ENCODE measurements at places on chromosomes 13 and 19.

- no peak for DNase-seq
These were observed 65.7 kb downstream of the SOX1 start for GRCh38 chr13:112132619-112133018.

DNA sequence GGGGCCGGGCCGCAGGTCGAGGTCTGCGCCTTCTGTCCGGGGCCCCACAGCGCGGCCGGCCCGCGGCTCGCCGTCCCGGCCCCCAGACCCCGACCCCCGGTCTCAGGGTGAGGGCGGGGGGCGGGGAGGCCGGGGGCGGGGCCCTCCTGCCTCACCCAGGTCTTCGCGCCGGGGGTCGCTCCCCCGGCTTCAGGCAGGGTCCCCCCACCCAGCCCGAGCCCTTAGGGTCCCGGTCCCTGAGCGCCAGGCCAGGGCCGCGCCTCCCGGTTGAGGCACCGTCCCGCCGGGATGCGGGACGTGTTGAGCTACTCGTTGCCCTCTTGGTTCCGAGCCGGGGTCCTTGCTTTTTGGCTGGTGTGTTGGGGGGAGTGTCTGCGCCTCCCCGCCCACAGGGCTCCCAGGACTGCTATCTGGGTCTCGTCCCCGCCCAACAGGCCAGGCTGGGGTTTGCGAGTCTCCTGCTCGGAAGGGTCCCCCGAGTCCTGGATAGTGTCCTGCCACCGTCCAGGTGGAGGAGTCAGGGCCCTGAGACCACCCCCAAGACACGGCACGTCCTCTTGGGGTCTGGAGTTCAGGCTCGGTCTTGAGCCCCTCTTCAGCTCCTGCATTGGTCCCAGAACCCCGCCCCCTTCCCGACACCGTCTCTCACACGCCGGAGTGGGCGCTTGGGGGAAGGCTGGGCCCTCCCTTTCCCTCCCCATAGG, 452 bp downstream of the PIAS4 start:
- DNase-seq = no peak

- DNase-seq = no peak
These were observed 33.9 kb downstream of the TFDP1 start for GRCh38 chr13:113618455-113618854.

GRCh38 chr19:14672188-14672872, 2.3 kb downstream of the ADGRE3 start:
- DNase-seq = no peak

DNA sequence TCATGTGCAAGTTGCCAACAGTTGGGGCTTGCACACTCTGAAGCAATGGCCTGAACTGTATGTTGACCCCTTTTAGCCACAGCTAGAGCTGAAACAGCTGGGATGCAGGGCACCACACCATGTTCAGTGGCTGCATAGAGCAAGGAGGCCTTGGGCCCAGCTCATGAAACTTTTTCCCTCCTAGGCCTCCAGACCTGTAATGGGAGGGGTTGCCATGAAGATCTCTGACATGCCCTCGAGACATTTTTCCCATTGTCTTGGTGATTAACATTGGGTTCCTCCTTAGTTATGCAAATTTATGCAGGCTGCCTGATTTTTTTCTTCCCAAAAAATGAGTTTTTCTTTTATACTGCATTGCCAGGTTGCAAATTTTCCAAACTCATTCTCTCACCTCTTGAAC, 165.1 kb upstream of the PRR20A start:
- DNase-seq = no peak

DNA sequence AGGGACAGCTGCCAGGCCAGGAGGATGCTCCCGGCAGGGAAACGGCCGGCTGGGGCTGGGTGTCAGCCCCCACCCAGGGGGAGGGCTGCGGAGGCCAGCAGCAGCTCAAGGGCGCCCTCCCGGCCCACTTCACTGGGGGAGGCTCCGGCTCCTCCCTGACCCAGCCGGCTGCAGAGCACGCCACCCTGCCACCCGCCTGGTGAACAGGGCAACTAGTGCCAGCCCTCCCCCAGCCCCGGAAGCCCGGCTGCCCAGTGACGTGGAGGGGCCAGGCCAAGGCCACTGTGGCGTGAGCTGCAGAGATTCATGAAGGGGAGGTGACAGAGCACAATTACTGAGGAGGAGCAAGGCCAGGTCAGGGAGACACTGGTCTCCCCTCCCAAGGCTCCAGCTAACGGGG, 14.7 kb downstream of the REXO1 start:
- DNase-seq = no peak

DNA sequence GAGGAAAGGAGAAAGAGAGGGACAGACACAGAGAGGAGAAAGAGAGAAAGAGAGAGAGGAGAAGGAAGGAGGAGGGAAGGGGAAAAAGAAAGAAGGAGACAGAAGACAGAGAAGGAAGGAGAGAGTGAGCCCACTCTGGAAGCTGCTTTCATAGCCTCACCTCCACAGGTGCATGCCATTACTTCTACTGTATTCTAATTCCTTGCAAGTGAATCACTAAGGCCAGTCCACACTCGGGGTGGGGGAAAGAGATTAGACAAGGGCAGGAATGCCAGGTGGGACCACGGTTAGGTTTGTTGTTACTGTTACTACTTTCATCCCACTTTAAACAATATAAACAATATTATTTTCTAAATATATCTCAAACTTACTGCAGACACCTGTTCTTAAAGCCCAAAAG, 684.5 kb upstream of the ARGLU1 start:
- no peak for DNase-seq
